ENCODE measurements at places on chromosomes 2 and 18. TPM values are rescaled to one million over a fixed set of nuclear protein-coding genes. Genes with fewer than 3 reads are reported as not detected.

The SERPINB4 gene
- total RNA-seq = not detected

The DLGAP1 gene
- 1.4 TPM for total RNA-seq

The DCDC2C gene
- total RNA-seq = not detected

The TAF1B gene
- 44.0 TPM for total RNA-seq

The CNDP1 gene
- total RNA-seq = not detected

The CACNB4 gene
- total RNA-seq = 4.8 TPM

The APLF gene
- total RNA-seq = 6.8 TPM

The NEU2 gene
- not detected for total RNA-seq

The ALPP gene
- not detected for total RNA-seq

The DSG1 gene
- not detected for total RNA-seq

The HSBP1L1 gene
- total RNA-seq = 2.5 TPM

The ST6GAL2 gene
- total RNA-seq = 0.09 TPM

The WDR54 gene
- total RNA-seq = 16.9 TPM

All from fibroblast of the aortic adventitia (primary cell).